ENCODE measurements at places on chromosomes 1 and 21. TPM values are rescaled to one million over a fixed set of nuclear protein-coding genes. Genes with fewer than 3 reads are reported as not detected.

Gene APOBEC4
- total RNA-seq, result 0.66 TPM

Gene KRTAP20-3
- not detected for total RNA-seq

Gene PKP1
- total RNA-seq, result 0.22 TPM

Gene LCE1A
- not detected for total RNA-seq

Gene SESN2
- total RNA-seq, result 10.1 TPM

Gene TSNAX
- 43.6 TPM for total RNA-seq

Gene PTPRC
- 38.4 TPM for total RNA-seq

Gene S100A3
- not detected for total RNA-seq

Gene TNFRSF14
- total RNA-seq, result 7.2 TPM

Gene DCDC2B
- total RNA-seq, result 0.28 TPM

Gene OR2T2
- total RNA-seq, result not detected

Gene TP73
- total RNA-seq, result 0.30 TPM

Gene FAM72D
- total RNA-seq, result 0.94 TPM

GRCh38 chr1:148308832-148309458 is 156.9 kb upstream of the NBPF11 start:
- no peak for DNase-seq

DNA sequence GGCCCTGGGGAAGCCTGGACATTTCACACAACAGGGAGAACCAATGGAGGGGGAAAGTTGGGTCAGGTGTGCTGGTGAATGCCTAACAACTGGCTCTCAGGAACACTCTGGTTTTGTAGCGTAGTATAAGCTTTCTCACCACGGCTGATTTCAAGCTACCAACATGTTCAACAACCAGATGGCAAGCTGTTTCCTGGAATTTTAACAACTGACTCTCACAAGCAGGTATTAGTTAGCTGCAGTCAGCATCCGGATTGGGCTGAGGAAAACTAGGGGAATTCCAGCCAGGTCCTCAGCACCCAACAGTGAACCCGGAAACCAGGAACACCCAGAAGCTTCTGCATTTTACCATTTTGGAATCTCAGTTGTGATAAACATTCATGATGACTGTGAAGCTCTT is 162.3 kb upstream of the CAMK1G start:
- DNase-seq, result no peak

- DNase-seq, result no peak
These were observed 84.6 kb upstream of the B3GALT2 start for GRCh38 chr1:193270996-193271395.

- DNase-seq, result no peak
These were observed 87.3 kb downstream of the JAK1 start for GRCh38 chr1:64878931-64879611.

- DNase-seq, result no peak
These were observed 9.8 kb downstream of the KCNN3 start for GRCh38 chr1:154860156-154860870.

- no peak for DNase-seq
These were observed 167.3 kb downstream of the TBX15 start for GRCh38 chr1:118820864-118821263.

- no peak for DNase-seq
These were observed 8.2 kb upstream of the FNDC7 start for GRCh38 chr1:108704496-108704895.

DNA sequence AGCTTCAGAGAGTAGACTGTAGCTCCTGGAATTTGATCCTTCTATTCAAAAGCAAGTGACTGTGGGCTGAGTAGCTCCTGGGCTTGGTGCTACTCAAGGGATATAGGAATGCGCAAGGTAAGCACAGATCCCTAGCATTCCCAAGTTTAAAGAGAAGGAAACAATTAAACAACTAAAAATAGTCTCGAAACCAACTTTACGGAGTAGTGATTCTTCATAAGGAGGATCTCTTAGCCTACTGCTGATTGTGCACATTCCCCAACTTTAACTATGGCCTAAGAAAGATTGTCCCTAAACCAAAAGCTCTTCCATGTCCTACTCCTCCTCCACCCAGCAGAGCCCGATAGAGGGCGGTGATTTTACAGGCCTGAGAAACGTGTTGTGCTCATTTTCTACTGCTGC is 226.5 kb upstream of the CAMK1G start:
- DNase-seq, result no peak

DNA sequence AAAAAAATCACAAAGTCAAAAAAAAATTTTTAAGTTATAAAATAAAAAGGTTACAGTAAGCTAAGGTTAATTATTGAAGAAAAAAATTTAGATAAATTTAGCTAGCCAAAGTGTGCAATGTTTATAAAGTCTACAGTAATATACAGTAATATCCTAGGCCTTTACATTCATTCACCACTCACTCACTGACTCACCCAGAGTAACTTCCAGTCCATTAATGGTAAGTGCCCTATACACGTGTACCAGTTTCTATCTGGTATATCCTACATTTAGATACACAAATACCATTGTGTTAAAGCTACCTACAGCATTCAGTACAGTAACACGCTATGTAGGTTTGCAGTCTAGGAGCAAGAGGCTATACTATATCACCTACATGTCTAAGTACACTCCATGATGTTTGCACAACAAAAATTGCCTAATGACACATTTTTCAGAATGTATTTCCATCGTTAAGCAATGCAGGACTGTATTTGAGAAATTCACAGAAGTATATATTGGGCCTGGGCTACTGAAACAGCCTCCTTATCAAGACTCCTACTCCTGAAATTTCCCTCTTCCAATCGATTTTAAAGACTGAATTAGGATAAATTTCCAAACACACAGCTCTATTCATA is 155.1 kb downstream of the COP1 start:
- no peak for DNase-seq

GRCh38 chr1:7470904-7471638 is 300.0 kb upstream of the VAMP3 start:
- DNase-seq, result peak; percentile 53

GRCh38 chr1:154442006-154442740 is 37.0 kb downstream of the IL6R start:
- DNase-seq, result no peak

- no peak for DNase-seq
These were observed 31.4 kb upstream of the PCBP3 start for GRCh38 chr21:45611939-45612664.

GRCh38 chr1:184114818-184115398 is 63.4 kb downstream of the TSEN15 start:
- no peak for DNase-seq

DNA sequence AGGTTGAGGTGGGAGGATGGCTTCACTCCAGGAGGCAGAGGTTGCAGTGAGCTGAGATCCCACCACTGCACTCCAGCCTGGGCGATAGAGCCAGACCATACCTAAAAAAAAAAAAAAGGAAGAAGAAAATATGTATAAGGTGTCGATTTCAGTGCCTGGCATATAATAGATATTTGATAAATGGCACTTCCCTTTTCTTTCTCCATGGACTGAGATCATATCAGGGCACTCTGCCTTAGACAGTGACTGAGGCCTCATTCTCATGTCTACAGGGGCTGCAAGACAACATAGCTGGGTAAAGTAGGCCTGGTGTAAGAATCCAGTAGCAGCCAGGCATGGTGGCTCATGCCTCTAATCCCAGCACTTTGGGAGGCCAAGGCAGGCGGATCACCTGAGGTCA is 21.2 kb downstream of the PCAT6 start:
- no peak for DNase-seq

DNA sequence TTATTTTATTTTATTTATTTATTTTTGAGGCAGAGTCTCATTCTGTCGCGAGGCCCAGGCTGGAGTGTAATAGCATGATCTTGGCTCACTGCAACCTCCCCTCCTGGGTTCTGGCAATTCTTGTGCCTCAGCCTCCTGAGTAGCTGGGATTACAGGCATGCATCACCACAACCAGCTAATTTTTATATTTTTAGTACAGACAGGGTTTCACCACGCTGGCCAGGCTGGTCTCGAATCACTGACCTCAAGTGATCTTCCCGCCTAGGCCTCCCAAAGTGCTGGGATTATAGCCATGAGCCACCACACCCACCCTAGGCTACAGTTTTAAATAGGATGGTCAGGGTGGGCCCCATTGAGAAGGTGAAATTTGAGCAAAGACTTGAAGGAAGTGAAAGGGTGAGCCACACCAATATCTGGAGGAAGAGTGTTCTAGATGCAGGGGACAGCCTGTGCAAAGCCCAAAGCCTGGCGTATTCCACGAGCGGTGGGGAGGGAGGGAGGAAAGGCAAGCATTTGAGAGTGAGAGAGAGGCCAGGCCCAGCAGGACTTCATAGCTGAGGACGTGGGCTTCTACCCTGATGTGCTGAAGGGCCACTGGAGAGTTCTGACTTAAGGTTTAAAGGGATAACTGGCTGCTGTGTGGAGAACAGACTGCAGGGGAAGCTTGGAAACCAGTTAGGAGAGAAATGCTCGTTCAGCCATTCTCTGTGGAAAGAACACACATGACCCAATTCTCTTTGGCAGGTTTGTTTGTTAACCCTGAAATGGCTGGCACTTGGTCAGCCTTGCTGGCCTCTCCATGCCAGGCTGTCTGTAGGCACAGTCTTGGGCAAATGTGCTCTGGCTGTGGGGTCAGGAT is 62.6 kb upstream of the FAM20B start:
- no peak for DNase-seq

- DNase-seq, result no peak
These were observed 11.4 kb downstream of the FLG2 start for GRCh38 chr1:152348447-152348846.

- no peak for DNase-seq
These were observed 8.0 kb upstream of the TMPRSS15 start for GRCh38 chr21:18411565-18411964.

- DNase-seq, result no peak
These were observed 12.1 kb downstream of the PGBD2 start for GRCh38 chr1:248918131-248918530.

DNA sequence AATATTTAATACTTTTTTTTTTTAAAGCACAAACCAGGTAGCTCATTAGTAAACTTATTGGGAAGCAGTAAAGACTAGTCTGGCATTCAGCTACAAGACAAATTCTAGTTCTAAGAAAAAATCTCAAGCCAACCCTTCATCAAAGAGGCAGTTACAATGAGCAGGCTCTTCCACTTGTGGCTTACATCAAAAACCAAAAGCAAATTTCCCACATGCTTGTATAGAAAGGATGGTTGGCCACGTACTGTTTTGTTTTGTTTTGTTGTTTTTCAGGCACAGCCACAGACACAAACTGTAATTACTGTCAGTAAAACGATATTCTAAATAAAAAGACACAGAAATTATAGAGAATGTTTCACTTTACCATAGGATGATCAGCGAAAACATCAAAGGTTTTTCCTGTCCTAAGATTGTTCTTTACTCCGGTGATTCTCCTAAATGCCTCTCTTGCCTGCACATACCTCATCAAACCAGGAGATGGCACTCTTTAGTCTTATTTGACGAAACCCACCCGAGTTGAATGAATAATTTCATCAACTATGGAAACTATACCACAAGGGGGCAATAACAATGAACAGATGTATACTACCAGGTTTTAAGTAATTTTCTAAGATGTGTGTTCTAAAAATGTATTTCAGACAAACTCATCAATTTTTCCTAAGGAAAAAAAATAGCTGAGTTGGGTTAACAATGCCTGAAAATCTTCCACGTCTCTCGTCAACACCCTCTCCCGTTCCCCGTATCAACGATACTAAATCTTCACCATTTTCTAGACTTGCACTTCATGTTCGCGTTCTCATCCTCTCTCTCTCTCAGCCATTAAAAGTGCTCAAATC is 26.9 kb downstream of the RPL5 start:
- DNase-seq, result peak; percentile 93

GRCh38 chr1:16975211-16975610 is 5.2 kb downstream of the MFAP2 start:
- no peak for DNase-seq

GRCh38 chr1:4149281-4149680 is 249.2 kb upstream of the C1orf174 start:
- no peak for DNase-seq

GRCh38 chr1:23645338-23645737 is 46.3 kb upstream of the RPL11 start:
- DNase-seq, result no peak

DNA sequence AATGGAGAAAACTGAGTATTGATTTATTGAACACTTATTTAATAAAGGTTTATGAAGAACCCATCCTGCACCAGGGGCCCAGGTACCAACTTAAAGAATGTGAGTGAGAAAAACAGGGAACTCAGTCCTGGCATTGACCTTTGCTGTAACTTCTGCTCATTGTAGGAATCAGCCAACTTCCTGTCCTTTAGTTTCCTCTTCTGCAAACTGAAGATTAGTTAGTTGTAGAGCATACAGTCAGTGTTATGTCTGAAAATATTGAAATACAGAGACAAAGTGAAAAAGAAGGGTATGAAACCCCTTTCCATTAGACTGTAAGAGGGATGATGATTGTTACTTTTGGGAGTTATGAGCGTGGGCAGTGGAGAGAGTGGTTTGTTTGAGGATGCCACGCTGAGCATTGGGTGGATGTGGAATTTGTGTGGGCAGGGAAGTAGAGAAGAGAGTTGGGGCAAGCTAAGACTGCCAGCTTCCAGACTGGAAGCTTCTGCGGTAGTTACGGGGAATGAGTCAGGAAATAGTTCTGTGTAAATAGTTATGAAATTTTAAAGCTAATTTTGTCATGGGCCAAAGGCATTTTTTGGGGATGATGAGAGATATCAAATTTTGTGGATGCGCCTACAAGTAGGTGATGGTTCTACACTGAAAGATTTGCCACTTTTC is 89.2 kb downstream of the GPR88 start:
- no peak for DNase-seq

DNA sequence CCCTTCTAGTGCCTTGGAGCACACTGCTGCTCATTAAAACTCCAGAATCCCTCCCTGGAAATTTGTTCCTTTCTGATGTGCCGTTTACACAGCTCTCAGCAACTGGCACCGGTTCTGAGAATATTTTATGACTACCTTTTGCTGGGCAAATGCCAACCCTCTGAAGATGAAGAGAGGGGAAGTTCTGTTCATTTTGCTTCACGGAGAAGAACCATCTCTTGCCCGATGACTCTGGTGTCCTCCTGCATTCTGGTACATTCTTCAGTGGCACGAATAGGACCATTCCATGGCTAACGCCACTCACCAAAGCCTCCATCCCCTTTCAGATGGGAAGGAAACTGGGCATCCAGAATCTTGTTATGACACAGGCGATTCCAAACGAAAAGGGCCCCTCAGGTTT is 96.2 kb upstream of the SIM2 start:
- DNase-seq, result no peak

GRCh38 chr1:67052741-67053534 is 1.0 kb downstream of the SLC35D1 start:
- DNase-seq, result no peak
